Pancreas (tissue), 10 donors: ENCODE measurements at places on chromosomes 7 and 10. TPM values are rescaled to one million over a fixed set of nuclear protein-coding genes. Genes with fewer than 3 reads are reported as not detected.

DNA sequence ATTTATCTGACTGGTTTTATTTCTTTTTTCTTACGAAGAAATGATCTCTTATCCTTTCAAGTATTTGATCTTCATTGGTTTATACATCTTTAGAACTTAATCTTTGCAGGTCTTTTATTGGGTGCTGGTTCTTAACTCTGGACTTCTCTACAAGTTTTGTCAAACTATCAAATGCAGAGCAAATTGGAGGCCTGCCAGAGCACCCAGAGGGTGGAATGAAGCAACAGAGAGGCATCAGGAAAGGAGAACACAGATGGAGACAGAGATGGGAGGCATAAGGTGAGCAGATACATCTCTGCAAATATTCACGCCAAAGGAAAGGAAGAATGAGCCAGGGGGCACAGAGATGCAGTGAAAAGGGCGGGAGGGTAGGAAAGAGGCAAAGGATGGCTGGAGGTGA is 130.3 kb downstream of the PKD1L1 start:
- no peak for DNase-seq

DNA sequence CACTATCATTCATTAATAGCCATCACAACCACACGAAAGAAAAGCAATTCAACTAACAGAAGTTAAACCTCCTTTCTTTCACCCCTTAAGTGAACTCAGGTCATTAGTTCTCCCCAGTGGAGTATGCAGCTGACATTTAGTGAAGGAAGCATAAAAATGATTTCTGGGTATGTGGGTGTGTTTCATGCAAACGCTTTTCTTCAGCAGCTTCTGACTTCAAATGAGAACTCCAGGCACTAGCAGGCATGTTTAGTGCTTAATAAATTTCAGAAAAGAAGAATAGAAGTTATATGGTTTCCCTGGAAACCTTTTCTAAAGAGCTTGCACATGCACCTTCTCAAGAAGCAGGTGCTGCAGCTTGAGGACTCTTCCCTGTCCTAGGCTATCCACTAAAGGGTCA is 62.5 kb downstream of the PIK3CG start:
- DNase-seq, result no peak

The LIPK gene
- not detected for total RNA-seq

The CALHM1 gene
- not detected for total RNA-seq

The TSPAN15 gene
- total RNA-seq, result 11.7 TPM

The HNRNPF gene
- total RNA-seq, result 95.9 TPM

The EN2 gene
- total RNA-seq, result not detected
